ENCODE measurements at places on chromosomes 16 and 17. TPM values are rescaled to one million over a fixed set of nuclear protein-coding genes. Genes with fewer than 3 reads are reported as not detected.

- no peaks in the 10 kb centered on the region for H3K4me1 ChIP-seq
- H3K36me3 ChIP-seq = no peaks in the 10 kb centered on the region
- no peak overlapping the region for H3K4me3 ChIP-seq
- H3K27ac ChIP-seq = no peak overlapping the region
Measured at GRCh38 chr16:85321509-85322271, 209.4 kb upstream of the CIBAR2 start.

DNA sequence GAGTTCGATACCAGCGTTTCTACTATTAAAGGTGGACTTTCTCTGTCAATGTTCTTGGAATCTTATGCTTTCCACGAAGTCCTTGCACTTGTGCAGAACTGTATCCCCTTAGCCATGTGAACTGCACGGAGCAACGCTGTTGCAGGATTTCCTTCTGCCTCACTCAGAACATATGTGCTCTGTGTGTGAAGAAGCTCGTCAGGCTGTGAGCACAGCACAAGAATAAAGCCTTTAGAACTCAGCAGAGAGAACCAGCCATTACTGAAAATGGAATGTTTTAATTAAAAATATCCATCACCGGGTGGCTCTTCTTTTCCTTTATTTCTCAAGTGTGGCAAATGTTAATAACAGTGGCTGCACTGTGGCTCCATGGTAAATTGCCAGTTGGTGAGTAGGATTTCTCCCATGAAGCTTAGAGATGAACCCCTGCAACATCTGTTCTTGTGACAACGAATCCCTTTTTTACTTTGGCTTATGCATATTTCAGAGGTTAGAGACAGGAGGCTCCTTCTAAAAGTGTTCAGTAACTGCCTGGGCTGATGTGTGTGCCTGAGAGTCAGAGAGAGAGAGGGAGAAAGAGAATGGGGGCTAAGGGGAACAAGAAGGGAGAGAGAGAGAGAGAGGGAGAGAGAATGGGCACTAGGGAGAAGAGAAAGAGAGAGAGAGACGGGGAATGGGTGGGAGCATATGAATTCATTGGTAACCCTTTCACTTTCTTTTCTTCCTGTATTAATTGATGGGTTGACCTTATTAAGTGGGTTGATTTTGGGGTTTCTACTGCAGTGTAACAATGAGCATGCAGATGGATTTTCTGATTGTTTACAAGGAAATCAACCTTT, 50.0 kb downstream of the RPTOR start:
- peaks cover 6% of the 10 kb centered on the region for H3K36me3 ChIP-seq
- no peaks in the 10 kb centered on the region for H3K27me3 ChIP-seq
- H3K4me1 ChIP-seq = peaks cover 24% of the 10 kb centered on the region
- H3K4me3 ChIP-seq = no peak overlapping the region
- no peak overlapping the region for H3K27ac ChIP-seq
- no peak for DNase-seq

GRCh38 chr16:76696876-76697275, 419.7 kb downstream of the CNTNAP4 start:
- H3K4me1 ChIP-seq = no peaks in the 10 kb centered on the region
- H3K36me3 ChIP-seq = no peaks in the 10 kb centered on the region
- no peak overlapping the region for H3K4me3 ChIP-seq
- no peaks in the 10 kb centered on the region for H3K27me3 ChIP-seq
- no peak overlapping the region for H3K27ac ChIP-seq

Gene ITGAD
- not detected for total RNA-seq
